ENCODE measurements at places on chromosomes 12 and 14.

GRCh38 chr12:94922561-94922960 lies 80.9 kb downstream of the NDUFA12 start:
- DNase-seq = no peak

- no peak for DNase-seq
Measured at GRCh38 chr12:42716491-42716891, 126.9 kb upstream of the PRICKLE1 start.

GRCh38 chr14:77059276-77059915 lies 30.9 kb upstream of the IRF2BPL start:
- no peak for DNase-seq

- no peak for DNase-seq
Measured at GRCh38 chr14:99038431-99038820, 233.6 kb downstream of the BCL11B start.

DNA sequence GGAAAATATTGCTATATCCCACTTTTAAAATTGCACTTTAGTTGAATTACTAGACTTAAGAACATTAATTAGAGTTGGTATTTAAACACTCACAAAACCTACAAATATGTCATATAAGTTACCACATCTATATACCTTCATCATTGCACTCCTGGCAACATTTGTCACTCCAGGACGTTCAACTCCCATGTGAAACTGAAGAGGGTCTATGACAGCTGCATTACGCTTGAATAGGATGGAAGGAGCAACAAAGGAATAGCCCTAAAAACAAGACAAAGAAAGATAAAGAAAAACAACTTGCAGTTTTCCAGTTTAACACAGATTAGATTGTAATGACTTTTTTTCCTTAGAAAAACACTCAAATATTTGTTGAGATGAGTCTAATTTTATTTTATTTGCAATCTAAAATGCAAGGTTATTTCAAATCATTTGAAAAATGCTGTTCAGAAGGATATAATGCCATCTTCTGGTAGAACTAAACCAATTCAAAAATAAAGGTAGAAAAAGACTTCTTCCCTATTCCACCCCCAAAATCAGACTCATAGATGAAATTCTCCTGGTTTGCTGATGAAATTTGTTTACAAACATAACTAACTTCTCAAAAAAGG lies 84.3 kb upstream of the TTC7B start:
- DNase-seq = no peak

GRCh38 chr12:56119361-56119796 lies 1.3 kb downstream of the ZC3H10 start:
- DNase-seq = peak; percentile 36

DNA sequence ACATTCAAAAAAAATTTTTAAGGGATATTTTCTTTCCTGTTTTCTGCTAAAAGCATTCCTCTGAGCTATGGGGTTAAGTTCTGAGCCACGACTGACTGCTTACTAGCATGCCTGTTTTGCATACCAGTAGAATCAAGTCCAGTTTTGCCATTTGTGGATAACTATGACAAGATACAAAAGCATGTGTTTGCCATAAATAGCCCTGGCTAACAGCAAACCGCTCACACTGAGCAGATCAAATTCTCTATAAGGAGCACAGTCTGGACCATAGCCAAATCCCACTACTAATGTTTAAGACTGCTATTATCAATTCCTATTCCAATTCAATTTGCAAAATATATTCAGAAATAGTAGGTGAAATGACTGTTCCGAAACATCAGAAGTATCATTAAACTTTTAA lies 3.2 kb downstream of the CFL2 start:
- DNase-seq = no peak

DNA sequence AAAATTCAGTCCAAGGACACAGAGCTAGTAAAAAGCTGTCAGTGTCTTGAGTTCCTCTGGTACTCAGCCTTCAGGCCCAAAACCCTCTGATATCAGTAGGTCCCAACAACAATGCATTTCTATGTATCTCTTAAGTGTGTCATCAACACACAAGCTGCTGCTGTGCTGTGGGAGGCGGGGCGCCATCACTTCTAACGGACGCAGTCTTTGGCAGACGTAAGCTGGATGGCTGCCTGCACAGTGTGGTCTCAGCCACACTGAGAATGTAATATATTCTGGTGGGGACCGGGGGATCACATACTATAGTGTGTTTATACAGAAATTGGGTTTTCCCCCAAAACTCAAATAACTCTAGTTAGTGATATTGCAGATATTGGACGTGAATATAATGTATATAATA lies 123.9 kb downstream of the SUDS3 start:
- DNase-seq = no peak

- DNase-seq = no peak
Measured at GRCh38 chr12:43143278-43143677, 408.7 kb downstream of the ADAMTS20 start.

DNA sequence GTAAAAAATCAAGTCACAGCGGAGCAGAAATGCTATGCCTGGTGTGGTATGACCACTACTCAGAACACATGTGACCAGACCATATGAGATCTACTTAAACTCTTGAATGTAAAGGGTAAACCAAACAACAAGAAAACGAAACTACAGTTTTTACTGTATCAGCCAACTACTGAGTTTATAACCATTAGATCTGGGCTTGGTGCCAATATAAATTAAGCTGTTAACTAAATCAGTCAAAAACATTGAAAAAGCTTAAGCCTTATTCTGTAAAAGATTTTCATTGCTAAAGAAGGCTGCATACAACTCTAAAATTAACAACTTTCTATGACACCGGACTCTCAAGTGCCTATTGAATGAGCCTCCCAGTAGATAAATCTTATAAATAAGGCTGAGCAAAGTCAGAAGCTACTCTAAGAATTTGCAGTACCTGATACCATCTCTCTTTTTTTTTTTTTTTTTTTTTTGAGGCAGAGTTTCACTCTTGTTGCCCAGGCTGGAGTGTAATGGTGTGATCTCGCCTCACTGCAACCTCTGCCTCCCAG lies 35.4 kb downstream of the SPTLC2 start:
- no peak for DNase-seq

DNA sequence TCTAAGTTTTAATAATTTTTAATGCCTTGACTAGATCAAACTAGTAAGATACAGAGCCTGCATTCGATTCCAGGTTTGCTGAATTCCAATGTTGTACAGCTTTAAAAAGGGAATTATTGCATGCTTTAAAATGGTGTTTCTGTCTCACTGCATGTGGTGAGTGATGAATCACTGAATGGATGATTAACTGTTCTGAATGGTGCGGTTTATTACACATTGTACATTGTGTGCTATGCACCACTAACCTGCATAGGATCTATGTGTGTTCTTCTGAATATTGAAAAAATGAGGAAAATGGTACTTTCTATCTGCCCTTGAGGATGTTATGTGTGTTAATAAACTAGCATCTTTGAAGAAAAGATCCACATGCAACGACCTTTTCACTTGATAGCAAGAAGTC lies 231.7 kb downstream of the NRXN3 start:
- no peak for DNase-seq

- no peak for DNase-seq
Measured at GRCh38 chr14:69475194-69475818, 9.2 kb upstream of the PLEKHD1 start.

DNA sequence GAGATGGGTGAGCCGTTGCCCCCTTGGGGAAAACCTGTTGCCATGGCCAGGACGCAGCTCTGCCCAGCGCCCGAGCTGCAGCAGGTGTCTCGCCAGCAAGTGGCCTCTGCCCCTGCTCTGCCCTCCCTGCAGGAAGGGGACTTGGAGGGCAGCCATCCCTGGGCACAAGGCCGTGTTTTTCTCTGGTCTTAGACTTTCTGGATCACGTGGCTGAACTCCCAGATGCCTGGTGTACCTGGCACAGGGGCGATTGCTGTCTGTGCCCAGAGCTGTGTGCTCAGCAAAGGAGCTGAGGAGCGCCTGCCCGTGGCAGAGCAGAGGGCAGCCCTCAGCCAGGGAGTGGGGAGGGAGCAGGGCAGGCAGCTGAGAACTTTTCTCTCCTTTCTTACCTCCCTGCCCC lies 38.0 kb downstream of the TMEM63C start:
- no peak for DNase-seq
